ENCODE measurements at places on chromosomes 3 and 15. TPM values are rescaled to one million over a fixed set of nuclear protein-coding genes. Genes with fewer than 3 reads are reported as not detected.

The ENTPD3 gene
- total RNA-seq, result not detected

The FGF12 gene
- 0.35 TPM for total RNA-seq

The TGM4 gene
- not detected for total RNA-seq

The TRAT1 gene
- total RNA-seq, result not detected

The OR5K2 gene
- total RNA-seq, result not detected

The CORO2B gene
- total RNA-seq, result 7.9 TPM

The C2CD4A gene
- not detected for total RNA-seq

The RASGRP1 gene
- not detected for total RNA-seq
